HuH-7 (cell line): ENCODE measurements at places on chromosomes 5 and 9.

- no peak for DNase-seq
Observed at GRCh38 chr5:83374547-83374946, 97.0 kb upstream of the VCAN start.

GRCh38 chr9:134550584-134550983, 91.0 kb upstream of the COL5A1 start:
- no peak for DNase-seq

- DNase-seq = no peak
Observed at GRCh38 chr5:173231996-173232498, 3.0 kb downstream of the NKX2-5 start.

DNA sequence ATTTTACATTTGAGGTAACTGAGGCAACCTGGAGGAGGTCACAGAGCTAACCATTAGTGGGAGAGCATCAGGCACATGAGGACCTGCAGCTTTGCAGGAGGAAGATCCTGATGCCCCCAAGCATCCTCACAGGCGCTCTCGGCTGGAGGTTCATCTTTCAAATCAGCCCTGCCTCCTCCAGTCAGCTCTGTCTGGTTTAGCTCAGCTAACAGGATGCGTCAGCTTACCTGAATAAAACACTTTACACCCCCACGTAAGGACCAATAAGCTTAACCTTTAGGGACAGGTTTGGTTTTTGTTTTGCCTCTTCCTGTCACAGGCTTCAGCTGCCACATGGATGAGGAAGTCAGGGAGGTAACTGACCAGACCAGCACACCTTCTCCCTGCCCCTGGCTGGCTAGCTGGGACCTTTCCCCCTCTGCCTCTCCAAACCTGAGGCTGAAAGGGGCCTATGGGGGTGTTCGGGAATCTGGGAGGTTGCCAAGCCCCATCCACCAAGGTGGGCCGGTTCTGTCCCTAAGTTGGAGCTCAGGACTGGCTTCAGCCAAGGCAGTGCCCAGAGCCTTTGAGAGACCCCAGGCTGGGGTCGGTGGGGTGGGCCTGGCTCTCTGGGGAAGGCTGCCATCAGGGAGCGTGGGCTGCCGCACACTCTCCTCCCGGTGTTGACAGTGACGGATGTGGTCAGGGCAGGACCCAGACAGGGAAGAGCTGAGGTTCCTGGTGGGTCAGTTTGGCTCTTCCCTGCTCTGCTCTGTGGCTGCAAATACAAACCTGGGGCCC, 20.0 kb upstream of the FCN1 start:
- no peak for DNase-seq

DNA sequence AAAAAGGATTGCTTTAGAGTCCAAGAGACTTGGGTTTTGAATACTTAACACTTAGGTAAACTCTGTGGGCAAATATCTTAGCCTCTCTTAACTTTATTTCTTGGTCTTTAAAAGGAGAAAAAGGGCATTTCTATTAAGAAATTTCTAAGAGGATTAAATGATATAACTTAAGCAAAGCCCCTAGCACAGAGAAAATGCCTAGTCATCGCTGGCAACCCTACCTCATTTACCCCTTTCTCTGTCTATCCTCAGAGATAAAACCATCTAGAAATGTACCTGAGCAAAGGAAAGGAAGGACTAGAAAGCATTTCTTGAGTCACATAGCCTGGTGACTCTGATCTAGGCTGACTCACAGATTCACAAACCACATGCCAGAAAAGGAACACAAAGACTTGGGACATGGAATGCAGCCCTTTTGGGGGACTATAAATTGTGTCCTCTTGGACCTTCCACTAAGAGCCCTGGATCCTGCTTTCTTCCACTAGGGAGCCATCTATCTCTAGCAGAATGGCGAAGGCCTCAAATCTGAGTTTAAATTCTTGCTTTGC, 120.6 kb downstream of the FOXD1 start:
- no peak for DNase-seq

DNA sequence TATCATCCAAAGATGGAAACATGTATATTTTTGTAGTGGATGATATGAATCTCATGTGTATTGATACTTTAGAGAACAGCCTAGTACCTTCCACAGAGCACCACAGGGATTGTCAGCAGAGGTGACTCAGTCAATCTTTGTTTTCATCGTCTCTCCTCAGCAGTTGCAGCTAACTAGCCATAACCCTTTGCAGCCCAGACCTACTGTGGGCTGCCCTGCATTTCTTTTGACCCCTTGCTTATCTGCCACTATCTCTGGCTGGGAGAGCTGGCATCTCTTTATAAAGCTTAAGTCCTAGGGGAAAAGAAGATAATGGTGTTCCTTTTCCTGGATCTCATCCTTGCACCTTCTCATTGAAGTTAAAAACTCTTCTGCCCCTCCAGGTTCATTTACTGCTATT, 28.7 kb downstream of the HMGCR start:
- DNase-seq = no peak

DNA sequence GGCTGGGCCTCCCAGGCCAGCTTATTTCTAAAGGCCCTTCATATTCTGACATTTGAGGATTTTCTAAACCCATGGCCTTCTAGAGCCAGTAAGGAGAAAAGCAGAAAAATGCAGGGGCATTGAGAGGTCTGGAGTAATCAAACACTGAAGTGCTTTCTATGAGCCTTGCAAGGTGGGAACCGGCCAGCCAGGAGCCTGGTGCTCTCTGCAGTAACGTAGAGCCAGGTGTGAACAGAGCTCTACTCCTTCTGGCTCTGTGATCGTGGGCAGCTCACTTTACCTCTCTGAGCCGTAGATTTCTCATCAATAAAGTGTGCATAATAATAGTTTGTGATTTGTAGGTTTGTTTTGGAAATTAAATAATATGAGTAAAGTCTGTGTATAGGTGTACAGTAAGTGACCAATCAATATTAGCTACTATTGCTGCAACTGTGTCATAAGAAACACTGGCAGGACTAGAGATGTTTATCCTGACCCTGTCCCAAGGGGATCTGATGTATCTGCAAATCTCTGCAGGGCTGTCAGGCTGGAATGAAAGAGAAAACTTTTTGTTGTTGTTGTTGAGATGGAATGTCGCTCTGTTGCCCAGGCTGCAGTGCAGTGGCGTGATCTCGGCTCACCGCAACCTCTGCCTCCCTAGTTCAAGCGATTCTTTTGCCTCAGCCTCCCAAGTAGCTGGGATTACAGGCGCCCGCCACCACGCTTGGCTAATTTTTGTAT, 2.7 kb downstream of the SYNPO start:
- no peak for DNase-seq

DNA sequence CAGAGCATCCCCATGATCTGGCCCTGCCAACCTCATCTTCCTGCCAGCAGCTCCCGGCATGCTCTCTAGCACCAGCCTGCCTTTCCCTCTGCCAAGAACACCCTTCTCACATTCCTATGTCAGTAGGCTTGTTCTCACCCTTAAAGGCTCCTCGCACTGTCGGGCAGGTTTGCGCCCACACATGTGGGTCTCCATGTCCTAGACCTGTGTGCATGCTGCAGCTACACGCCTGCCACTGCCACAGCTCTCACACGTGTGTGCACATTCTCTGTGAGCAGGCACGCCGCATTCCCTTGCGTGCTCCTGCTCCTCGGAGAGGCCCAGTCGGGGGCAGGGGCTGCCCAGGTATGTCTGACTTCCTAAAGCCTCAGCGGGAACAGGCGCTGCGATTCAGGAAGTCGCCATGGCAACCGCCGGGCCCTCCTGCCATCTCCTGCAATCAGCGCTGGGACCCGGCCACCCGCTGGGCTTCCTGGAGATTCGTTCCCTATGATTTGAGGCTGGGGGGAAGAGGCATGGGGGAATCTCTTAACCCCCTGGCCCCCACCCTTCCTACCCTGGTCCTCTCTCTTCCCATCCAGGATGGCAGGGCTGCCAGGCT, 28.1 kb downstream of the NDUFA8 start:
- DNase-seq = no peak

DNA sequence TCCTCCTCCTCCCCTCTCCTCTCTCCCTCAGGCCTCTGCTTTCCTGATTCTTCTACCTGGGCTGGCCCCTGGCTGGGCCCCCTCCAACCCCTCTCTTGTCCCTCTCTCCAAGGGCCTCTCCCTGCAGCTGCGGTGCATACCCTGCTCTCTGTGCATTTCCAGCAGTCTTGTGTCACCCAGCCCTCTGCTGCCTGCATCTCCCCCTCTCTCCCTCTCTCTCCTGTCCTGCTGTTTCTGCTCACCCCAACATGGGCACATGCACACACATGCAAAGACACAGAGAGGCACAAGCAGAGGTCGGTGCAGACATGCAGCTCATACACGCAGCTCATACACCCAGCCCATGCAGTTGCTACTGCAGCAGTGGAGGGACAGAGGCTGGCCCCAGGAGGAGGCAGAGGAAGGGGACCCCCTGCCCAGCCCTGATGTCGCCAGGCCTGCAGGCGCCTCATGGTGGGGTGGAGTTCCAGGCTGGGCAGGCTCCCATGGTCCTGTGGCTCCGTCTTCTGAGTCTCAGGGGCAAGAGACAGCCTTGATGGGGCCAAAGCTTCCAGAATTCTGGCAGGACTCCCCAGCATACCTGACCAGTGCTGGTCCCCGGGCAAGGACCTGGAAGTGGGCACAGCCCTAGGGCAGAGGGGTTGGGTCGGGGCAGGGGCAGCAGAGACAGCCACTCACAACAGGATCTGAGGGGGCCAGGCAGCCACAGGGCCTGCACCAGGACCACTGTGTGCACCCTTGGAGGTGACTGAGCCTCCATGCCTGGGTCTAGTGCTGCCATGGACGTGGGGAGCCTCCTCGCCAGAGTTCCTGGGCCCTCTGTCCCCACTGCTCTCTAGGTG, 216.9 kb downstream of the C9orf50 start:
- no peak for DNase-seq

DNA sequence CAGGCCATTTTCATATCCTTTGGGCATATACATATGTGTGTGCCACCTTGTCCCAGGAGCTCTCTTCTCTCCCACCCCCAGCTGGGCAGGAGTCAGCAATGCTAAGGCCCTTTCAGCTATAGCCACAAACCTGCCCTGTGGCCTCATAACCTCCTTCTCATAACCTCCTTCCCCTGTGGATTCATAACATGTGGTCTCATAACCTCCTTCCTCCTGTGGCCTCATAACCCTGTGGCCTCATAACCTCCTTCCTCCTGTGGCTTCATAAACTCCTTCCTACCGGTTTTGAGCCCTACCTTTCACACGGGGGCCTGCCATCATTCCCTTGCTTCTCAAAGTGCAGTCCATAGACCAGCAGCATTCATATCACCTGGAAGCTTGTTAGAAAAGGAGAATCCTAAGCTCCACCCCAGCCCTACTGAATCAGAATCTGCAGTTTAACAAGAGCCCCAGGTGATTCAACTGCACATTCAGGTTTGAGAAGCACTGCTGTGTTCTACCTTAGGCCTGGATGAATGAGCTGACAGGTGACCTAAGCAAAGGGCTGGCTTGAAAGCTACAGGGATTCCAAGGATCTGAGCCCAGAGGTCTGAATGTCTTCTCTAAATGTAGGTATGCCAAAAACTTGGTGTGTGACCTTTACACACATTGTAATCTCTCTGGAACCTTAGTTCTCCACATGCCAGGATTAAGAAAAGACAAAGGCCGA, 41.9 kb upstream of the PLPP6 start:
- DNase-seq = no peak

- no peak for DNase-seq
Observed at GRCh38 chr9:131404987-131405386, 11.1 kb downstream of the PRRC2B start.

- no peak for DNase-seq
Observed at GRCh38 chr5:76819851-76820525, 1.2 kb downstream of the F2RL1 start.

DNA sequence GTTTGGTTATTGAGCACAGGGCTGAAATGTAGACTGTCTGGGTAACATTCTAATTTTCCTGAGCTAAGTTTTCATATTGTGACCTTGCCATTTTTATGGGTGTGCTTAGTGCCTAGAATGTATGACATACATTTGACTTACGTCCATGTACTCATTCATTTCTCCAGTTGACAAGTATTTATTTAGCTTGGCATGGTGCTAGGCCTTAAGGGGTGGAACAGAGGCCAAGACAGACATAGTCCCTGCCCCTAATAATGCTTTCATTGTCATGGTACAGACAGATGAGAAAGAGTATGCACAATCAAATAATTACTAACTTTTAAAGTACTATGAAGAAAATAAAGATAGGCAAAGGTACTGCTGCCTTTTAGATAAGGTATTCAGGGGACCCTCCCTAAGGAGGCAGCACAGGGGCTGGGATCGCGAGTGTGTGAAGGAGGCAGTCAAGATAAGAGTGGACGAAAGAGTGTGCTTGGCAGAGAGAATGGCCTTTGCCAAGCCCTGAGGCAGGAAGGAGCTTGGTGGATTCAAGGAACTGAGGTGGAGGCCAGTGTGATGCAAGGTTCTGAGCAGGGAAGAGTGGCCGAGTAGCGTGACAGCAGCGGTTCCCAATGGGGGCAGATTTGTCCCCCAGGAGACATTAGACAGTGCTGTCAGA, 128.0 kb downstream of the PIP5K1B start:
- DNase-seq = no peak

- DNase-seq = no peak
Observed at GRCh38 chr5:120913396-120913795, 449.3 kb downstream of the PRR16 start.

DNA sequence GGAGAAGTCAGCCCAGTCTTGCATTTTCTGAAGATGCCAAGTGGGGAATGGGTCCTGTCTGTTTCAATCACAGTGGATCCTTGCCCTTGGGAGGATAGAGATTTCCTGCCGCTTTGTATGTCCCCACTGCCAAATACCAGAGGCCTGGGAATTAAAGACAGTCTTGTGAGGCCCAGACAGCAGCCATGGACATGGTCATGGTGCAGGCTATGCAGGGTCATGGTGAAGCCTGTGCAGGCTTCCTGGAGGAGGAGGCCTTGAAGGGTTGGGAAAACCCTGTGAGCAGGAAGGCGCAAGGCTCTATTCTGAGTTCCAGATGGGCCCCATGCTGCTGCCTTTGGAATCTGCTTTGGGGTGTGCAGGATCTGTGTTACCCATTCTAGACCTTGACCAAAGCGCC, 57.3 kb upstream of the PITX1 start:
- DNase-seq = no peak

GRCh38 chr5:30804739-30805505, 388.6 kb upstream of the CDH6 start:
- DNase-seq = no peak

DNA sequence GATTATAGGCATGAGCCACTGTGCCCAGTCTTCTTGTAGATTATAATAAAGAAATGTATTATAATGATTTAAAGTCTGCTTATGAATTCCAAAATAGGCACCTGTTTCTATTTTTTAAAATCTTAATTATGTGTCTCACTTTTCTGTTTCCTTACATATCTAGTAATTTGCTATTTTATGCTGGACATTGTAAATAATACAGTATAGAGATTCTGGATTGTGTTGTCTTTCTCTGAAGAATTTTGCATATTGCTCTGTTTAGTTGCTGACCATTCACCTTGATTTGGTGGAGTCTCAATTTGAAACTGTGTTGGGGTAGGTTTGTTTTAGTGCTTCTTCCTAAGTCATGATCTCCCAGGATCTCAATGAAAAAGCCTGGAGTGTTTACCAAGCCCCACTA, 102.8 kb downstream of the C9orf50 start:
- no peak for DNase-seq

- DNase-seq = no peak
Observed at GRCh38 chr9:5515261-5515650, 4.9 kb downstream of the PDCD1LG2 start.
